CD4-positive, alpha-beta T cell treated with Interleukin-6 at 100 ng/mL for 8 hours (primary cell): ENCODE measurements at places on chromosomes 13 and 19.

- no peak for DNase-seq
Observed at GRCh38 chr13:45851956-45852355, 403 bp upstream of the SIAH3 start.

DNA sequence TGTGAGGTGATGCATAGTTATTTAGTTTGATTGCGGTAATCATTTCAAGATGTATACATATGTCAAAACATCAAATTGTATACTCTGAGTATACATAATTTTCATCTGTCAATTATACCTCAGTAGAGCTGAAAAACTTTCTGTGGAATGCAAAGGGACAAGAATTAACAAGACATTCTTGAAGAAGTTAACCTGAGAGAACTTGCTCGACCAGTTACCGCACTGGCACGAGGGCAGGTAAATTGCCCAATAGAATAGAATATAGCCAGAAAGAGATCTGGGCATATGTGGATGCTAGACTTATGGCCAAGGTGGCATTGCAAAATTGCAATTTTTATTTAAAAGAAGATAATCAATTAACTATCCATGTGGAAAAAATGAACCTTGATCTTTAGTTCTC is 42.3 kb upstream of the GJB6 start:
- no peak for DNase-seq

GRCh38 chr19:37564624-37565369 is 29.8 kb downstream of the ZNF571 start:
- no peak for DNase-seq

- peak; percentile 55 for DNase-seq
Observed at GRCh38 chr13:75803164-75803611, 167.1 kb downstream of the LMO7 start.

GRCh38 chr13:108325863-108326262 is 56.3 kb downstream of the TNFSF13B start:
- no peak for DNase-seq

GRCh38 chr13:44318161-44318560 is 55.5 kb upstream of the SERP2 start:
- DNase-seq: no peak
